ENCODE measurements at places on chromosomes 2 and 18. TPM values are rescaled to one million over a fixed set of nuclear protein-coding genes. Genes with fewer than 3 reads are reported as not detected.

GRCh38 chr2:106336108-106336507 is 132.1 kb downstream of the RGPD3 start:
- DNase-seq = no peak

Gene DES
- total RNA-seq = not detected

Gene CFAP53
- total RNA-seq = 0.18 TPM

DNA sequence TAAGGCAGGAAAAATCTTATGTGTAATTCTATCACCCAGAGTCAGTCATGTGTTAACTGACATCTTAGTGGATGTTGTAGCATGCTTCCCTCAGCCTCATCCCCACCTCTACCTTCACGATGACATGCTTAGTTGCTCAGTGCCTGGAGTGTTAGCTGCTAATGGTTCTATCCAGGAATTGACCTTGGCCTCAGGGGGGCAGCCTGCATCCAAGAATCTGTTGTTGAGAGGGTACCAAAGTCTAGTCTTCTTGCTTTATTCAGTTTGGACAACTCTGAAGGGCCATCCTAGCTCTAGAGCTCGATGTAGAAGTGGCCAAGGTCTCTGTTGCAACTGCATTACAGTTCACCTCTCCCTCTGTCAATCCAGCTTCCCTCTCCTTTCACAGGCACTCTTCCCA is 61.2 kb downstream of the ACYP2 start:
- DNase-seq = peak; percentile 13

- DNase-seq = no peak
These were observed 62.1 kb downstream of the MEX3C start for GRCh38 chr18:51135364-51135763.

- no peak for DNase-seq
These were observed 157.8 kb upstream of the TNP1 start for GRCh38 chr2:217017456-217018252.

GRCh38 chr18:7686278-7686677 is 119.2 kb downstream of the PTPRM start:
- no peak for DNase-seq

Gene LAMA3
- total RNA-seq = 4.7 TPM

DNA sequence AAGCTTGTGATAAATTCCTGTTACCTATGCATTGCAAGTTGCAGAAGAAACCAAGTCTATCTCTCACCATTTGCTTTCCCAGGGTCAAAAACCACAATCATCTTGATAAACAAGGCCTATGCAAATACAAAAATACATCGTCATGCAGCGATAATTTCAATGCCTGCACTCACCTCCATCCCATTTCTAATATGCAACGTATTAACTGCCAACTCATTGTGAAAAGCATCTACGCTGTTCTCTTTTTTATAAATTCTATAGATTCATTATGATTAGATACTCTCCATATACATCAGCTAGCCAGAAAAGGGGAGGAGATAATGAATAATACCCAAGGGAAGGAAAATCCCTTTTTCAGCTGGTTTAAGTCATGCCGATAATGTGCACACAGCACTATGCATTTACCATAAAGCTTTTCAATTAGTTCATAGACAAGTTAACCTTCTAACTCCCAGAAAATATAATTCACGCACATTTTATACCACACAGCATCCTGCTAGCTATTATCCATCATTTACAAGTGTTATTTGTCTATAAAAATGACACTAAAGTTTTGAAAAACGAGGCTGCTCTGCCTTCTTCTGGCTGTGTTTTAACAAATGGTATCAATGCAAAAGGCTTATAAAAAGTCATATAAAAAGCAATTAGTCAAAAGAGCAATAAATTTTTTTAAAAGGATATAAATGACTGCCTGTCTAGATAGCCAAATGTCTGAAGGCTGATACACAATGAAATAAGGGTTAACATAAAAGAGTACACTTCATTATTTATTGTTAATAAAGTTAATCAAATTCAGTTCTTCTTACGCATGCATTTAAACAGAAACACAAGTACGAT is 77.6 kb downstream of the AFF3 start:
- no peak for DNase-seq

Gene NAT8
- not detected for total RNA-seq

Gene FOXI3
- not detected for total RNA-seq

GRCh38 chr2:38095079-38095995 is 19.4 kb upstream of the CYP1B1 start:
- DNase-seq = no peak

DNA sequence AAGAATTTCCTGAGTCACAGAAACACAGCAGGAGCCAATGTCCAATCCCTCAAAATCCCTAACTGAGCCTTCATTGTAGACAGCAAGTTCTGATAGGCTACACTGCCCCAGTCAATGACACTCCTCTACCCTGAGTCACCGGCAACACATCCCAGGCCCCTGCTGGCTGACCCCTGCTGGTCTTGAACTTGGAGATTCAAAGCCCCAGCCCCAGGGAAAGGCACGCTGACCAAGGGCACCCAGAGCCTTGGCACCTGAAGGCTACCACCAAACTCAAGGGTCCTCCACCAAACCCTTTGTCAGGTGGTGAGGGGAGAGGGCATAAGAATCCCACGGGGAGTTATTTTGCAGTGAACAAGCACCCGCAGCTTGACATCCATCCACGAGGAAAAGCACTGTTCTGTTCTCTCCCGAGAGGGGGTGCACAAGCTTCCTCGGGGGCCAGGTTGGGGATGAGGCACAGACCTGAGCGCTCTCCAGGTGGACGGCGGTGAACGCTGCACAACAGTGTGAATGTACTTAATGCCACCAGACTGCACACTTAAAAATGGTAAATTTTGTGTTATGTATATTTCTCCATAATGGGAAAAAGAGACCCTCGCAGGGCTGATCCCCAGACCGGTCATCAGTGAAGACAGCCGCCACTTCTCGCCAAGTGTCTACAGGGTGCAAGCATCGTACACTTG is 46.9 kb downstream of the TFCP2L1 start:
- DNase-seq = no peak

GRCh38 chr2:237978058-237978712 is 11.4 kb downstream of the UBE2F start:
- DNase-seq = no peak

DNA sequence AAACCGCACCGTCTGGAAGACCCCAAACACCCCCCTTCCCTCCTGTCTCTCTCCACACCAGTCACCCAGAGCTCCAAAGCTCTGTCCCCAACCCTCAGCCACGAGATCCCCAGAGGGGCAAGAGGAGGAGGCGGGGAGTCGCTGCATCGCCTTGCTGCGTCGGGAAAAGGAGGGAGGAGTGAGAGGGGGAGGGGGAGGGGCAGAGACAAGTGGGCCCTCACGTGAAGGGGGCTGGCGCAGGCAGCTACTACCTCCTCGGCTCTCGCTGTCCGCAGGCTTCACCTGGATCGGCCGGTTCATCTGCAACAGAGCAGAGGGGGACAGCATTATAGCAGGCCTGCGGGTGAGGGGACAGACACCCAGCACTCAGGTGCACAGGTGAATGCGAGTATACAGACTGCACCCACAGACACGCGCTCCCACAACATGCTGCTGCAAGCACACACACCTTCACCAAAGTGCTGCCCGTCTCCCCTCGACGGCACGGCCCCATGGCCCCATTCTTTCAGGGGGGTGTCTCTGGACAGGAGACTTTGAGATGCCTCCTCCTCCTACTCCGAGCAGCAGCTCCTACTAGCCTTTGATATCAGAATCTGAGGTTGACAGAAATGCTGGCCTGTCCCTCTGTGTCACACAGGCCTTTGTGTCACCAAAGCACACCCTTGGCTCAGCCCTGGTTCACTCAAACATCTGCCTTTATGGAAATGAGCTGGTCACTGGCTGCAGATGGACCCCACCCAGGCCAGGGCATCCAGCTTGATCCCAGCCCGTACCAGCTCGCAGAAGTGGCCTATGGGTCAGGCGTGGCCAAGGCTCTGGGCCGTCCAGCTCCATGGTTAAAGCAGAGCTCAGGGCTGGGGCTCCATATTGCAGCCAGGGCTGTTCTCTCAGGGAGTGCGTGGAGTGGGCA is 243.8 kb downstream of the CELF4 start:
- no peak for DNase-seq

DNA sequence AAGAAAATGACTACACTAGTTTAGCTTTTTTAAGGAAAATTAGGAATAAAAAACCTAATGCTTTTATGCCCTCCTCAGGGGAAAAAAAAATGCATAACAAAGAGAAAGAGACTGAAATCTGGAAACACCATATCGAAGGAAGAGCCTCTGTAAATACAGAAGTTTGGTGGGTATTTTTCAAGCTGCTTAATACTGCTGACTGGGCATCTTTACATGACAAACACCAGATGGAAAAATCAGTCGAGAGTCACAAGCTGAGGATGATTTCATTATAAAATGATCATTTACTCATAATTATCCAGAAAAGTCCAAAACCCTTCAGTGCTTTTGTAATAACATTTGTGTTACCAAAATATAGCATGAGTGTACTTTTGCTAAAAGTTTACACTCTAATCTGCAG is 1600.7 kb upstream of the ACVR2A start:
- DNase-seq = no peak

- no peak for DNase-seq
These were observed 5.9 kb downstream of the ASXL3 start for GRCh38 chr18:33583901-33584300.

- no peak for DNase-seq
These were observed 156.2 kb upstream of the KCNH7 start for GRCh38 chr2:162994718-162995117.

Gene CRYBA2
- total RNA-seq = not detected

- no peak for DNase-seq
These were observed 16.8 kb upstream of the SLC1A4 start for GRCh38 chr2:64972426-64972825.

Gene CNTNAP5
- total RNA-seq = not detected

GRCh38 chr18:45666520-45666919 is 51.2 kb downstream of the SLC14A2 start:
- no peak for DNase-seq

DNA sequence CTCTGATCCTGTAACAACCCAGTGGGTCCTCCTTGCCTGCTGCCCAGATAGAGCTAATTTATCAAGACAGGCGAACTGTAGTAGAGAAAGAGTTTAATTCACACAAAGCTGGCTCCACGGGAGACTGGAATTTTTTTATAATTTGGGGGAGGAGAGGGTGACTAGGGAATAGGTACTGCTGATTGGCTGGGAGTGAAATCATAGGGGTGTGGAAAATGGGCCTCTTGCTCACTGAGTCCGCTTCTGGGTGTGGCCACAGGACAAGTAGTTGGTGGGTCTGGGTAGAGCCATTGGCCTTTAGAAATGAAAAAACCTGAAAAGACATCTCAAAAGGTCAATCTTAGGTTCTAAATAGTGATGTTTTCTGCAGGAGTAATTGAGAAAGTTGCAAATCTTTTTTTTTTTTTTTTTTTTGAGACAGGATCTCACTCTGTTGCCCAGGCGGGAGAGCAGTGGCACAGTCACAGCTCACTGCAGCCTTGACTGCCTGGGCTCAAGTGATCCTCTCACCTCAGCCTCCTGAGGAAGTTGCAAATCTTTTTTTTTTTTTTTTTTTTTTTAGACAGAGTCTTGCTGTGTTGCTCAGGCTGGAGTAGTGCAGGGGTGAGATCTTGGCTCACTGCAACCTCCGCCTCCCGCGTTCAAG is 14.4 kb upstream of the UGGT1 start:
- DNase-seq = no peak

DNA sequence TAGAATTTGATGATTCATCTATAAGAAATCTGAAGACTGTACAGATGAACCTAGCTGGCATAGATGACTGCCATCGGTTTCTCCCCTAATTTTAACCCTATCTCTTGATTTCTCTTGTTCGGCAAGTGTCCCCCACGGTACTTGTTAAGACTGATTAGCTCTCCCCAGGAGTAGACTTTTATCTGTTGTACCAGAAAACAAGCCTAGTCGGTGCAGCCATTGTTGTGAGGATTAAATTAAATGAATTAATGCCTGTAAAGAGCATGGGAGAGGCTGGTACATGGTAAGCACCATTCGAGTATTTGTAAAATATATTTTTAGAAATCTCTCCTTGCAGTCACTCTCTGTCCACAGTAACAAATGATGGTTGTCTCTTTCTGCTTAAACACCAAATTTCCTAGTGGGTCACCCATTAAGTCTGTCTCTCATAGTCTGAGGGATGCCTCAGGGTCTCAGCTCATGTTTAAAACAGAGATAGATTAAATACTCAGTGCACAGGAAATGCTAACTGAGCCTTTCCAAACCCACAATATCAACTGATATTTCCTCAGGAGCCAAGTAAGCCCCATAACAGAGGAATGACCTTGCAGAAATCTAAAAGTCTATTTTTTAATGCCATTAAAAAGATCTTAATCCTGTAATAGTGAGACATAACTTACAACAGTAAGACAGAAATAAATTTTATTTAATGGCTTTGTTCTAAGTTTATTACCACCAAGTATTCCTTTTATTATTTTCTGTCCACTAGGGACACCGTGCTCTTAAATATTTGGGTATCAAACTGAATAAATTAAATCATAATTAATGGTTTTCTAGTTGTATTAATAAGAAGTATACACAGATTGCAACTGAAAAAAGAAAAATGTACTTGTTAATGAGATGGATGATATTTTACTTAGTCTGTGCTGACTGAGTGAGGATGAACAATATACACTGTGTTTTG is 2.9 kb upstream of the B4GALT6 start:
- no peak for DNase-seq

Gene SPEG
- total RNA-seq = 1.8 TPM

GRCh38 chr2:181330286-181330685 is 126.9 kb upstream of the ITGA4 start:
- no peak for DNase-seq

DNA sequence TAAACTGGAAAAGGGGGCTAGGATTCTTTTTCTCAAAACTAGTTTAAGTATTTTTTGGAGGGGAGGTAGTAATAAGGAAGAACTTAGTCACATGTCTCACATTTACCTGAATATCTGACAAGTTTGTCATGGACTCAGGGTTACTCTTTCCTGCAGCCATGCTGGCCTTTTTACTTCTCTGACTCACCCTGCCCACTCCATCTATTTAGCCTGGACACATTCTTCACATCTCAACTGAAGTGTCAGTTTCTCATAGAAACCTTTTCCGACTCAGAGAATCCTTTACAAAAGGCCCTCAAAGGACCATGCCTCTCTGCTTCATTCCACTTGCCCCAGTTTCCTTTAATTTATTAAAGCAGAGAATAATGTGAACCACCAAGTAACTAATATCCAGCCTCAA is 42.6 kb downstream of the SCN7A start:
- no peak for DNase-seq

- DNase-seq = no peak
These were observed 356.1 kb upstream of the ETAA1 start for GRCh38 chr2:67041051-67041450.

GRCh38 chr18:22453315-22453714 is 35.6 kb upstream of the CTAGE1 start:
- DNase-seq = no peak

Measured in pulmonary artery endothelial cell (primary cell).